ENCODE measurements at places on chromosomes 6 and 20.

GRCh38 chr6:116248577-116248976 is 5.3 kb downstream of the TSPYL4 start:
- H3K4me3 ChIP-seq: no peak overlapping the region
- no peak overlapping the region for H3K27ac ChIP-seq
- peaks cover 35% of the 10 kb centered on the region for H3K4me1 ChIP-seq
- peaks cover 24% of the 10 kb centered on the region for H3K36me3 ChIP-seq
- no peak for DNase-seq

GRCh38 chr20:61311656-61312387 is 59.8 kb downstream of the CDH4 start:
- no peak for DNase-seq
- peaks cover 25% of the 10 kb centered on the region for H3K4me1 ChIP-seq
- H3K27ac ChIP-seq: no peak overlapping the region
- H3K27me3 ChIP-seq: peaks cover 11% of the 10 kb centered on the region
- no peak overlapping the region for H3K4me3 ChIP-seq

DNA sequence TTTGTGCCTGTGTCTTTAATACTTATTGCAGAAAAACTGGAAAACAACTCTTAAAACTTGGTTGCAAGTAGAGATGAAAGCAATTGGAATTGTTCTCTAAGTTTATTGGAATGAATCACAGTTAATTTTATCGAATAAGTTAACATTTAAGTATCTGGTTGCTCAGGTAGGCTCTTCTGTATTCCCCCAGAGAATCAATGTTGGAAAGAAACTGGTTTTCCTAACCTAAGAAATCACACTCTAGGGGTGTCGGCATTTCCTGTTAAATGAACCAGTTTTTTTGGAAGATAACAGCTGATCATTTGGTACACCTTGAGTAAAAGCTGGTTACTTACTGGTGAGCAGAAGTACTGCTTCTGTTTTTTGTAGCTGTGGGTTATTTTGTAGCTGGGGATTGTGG is 5.2 kb downstream of the TFAP2C start:
- H3K27ac ChIP-seq: peak overlapping the region; percentile 19
- H3K27me3 ChIP-seq: peaks cover 70% of the 10 kb centered on the region
- no peak for DNase-seq
- peaks cover 17% of the 10 kb centered on the region for H3K4me1 ChIP-seq

DNA sequence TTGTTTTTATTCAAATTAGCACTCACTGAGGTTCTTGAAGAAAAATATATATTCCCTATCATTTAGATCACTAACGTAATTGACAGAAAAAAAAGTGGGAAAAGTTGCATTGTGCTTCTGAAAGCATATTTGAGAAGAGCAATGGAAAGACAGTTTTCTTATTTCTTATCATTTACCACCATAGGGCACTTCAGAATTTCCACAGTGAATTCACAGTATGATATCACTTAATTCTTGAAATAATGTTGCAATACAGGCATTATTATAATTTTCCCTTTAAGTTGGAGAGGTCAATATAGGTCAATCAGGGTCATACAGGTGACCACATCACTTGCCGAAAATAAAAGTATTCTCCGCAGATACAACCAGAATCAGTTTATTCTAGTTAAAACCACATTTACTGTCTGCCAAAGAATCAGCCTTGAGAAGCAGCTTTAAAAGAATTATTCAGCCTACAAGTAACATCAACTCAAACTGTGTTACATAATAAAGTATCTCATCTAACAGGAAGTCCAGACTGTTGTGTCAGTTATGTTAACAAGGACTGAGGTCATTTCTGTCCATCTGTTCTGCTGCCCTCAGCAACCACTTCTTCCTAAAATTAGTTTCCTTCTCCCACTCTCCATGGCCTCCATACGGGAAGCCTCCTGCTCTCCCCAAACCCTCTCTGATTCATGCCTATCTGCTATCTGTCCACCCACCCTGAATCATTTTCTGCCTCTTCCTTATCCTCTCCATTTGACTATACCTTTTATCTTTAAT is 121.2 kb downstream of the SIM1 start:
- H3K36me3 ChIP-seq: no peaks in the 10 kb centered on the region
- peaks cover 25% of the 10 kb centered on the region for H3K4me1 ChIP-seq
- H3K27ac ChIP-seq: no peak overlapping the region

GRCh38 chr6:131754715-131755567 is 44.1 kb upstream of the CTAGE9 start:
- H3K4me3 ChIP-seq: no peak overlapping the region
- no peak for DNase-seq
- H3K27ac ChIP-seq: no peak overlapping the region
- H3K4me1 ChIP-seq: peaks cover 4% of the 10 kb centered on the region

Data from type B pancreatic cell (in vitro differentiated cells).